Fibroblast of skin of abdomen (primary cell): ENCODE measurements at places on chromosomes 7 and 10.

DNA sequence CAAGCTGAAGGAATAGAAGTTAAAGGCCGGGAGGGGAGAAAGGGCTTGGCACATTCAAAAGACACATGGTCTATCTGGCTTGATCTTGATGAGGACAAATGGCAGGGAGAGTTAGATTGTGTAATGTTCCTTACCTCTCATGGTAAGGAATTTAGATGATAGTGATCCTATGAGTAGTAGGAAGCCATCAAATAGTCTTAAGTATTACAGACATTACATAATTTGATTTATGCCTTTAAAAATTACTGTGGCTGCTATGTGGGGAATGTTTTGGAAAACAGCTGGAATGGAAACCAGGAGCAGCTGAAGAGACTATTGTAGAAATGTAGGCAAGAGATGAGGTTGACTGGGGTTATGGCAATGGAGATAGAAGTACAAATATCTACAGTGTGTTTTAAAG lies 351.3 kb upstream of the BMPER start:
- peak; percentile 74 for DNase-seq

DNA sequence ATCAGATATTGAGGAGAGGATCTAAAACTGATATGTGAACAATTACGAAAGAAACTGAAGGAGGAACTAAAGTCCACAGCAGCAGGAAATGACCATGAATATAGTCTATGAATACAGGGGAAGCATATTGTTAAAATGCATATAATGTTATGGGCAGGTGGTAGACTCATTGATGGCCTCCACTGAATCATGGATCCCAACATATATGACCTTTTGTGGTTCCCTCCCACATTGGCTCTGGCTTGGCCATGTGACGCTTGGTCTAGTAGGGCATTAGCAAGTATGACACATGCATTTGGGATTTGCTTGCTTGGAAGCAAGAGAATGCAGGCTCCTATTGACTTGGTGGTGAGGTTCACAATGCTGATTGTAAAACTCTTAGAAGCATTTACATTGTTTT lies 55.2 kb upstream of the RAB18 start:
- DNase-seq = peak; percentile 60

GRCh38 chr10:96858038-96858705 lies 26.1 kb downstream of the LCOR start:
- no peak for DNase-seq

- DNase-seq = no peak
Measured at GRCh38 chr7:104130726-104131125, 77.1 kb downstream of the ORC5 start.

DNA sequence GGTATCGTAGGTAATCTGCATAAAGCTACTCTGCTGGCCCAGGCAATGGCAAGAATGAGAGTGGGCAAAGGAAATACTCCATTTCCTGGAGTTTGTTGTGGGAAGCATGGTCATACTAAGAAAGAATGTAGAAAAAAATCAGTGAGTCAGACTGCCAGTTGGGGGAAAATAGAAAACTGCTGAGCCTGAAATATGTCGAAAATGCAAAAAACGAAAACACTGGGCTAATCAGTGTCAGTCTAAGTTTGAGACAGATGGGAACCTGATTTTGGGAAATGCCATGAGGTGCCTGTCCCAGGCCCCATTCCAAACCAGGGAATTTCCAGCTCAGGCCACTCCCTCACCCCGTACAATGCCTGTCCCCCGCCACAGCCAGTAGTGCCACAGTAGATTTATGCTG lies 150.0 kb downstream of the ZNF33B start:
- peak; percentile 34 for DNase-seq

- DNase-seq = no peak
Measured at GRCh38 chr10:107894516-107894915, 730.0 kb upstream of the SORCS1 start.

- DNase-seq = peak; percentile 92
Measured at GRCh38 chr7:103113164-103113563, 35.7 kb downstream of the NAPEPLD start.

DNA sequence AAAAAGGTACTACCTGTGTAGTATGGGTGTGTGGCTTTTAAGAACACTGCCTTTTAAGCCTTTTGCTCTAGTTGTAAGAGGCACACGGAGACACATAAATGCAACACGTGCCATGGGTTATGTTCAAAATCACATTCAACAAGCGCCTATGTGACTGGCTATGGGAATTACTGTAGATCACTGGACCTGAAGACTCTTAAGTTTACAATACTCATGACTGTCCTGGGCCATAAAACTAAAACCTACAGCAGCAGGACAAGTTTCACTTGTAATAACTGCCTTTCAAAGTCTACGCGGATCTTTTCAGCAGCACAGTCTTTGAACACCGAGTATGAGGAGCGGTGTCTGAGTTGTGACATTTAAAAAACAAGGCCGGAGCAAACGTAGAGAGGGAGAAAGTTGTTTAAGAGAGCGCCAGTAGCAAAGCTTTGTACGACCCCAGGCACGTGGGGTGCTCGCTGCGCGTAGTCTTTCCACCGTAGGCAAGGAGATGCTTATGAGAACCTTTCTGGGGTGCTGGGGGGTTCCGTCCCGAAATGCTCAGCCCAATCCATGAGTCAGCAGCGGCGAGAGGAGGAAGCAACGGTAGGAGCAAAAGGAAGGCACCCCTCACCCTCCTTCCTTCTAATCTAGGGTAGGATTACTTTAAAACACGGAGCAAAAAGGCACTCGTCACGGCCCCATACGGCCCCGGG lies 662 bp downstream of the DNAJC2 start:
- peak; percentile 30 for DNase-seq
